ENCODE measurements at places on chromosomes 4 and X.

GRCh38 chr4:123562994-123563750 lies 166.6 kb downstream of the SPRY1 start:
- no peak for DNase-seq

- no peak for DNase-seq
These were observed 52.7 kb upstream of the TMPRSS11F start for GRCh38 chr4:68182382-68182820.

DNA sequence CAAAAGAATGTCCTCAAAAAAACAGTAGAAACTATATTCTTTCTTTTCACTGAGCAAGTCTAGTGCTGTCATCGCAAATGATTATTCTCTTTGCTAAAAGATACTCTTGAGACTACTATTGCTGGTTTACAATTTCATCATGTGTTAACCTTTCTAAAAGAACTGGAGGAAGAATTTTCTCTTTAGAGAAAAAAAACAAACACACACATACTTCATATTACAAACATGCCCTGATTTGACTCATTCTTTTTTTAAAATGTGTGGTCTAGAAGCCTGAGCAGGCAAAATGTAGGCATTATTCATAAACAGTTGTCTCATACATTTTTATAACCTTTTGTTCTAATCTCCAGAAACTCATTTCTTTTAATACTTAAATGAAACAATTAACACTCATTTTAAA lies 60.6 kb upstream of the FAT4 start:
- DNase-seq: no peak

DNA sequence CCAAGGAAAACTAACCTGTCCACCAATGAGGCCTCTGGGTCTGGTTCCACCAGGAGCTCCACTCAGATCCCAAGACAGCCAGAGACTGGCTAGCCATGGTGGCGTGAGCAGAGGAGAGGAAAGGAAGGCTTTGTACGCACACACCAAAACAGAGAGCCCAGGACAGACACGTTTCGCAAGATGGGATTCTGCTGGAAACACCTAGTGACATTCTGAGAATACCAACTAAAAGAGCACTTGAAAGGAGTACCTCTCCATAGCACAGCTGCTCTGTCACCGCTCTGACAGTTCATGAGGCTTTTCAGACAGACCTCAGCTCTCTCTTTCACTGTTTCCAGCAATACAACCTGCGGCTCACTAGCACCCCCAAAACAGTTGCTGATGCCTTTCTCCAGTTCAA lies 105.0 kb downstream of the SH3KBP1 start:
- DNase-seq: no peak

DNA sequence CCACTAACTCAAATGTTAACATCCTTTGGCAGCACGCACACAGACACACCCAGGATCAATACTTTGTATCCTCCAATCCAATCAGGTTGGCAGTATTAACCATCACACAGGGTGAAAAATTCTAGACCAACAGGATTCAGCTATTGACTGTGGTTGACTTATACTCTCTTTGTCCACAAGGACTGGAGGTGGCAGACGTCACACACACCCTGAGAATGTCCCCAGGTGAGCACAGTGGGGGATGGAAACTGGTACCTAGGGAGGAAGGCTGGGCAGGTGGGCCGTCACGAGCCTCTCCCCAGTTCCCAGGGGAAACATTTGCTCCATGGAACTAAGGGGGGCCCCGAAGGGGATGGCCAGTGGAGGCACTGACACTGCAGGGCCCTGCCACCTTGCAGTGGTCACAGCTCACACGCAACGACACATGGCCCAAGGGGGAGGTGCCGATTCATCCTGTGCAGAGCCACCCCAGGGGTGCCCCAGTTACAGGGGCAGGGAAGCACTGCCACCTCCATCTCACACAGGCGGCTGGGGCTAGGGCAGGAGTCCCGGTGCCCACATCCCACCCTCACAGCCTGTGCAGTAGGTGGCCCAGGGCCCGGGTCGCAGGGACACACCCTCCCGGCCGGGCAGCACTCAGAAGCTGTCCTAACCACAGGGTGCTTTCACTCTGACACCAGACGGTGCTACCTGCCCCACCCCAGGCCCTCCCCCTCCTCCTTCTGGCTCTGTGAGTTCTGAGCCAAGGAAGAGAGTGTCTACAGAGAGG lies 17.4 kb downstream of the ZFYVE28 start:
- no peak for DNase-seq

DNA sequence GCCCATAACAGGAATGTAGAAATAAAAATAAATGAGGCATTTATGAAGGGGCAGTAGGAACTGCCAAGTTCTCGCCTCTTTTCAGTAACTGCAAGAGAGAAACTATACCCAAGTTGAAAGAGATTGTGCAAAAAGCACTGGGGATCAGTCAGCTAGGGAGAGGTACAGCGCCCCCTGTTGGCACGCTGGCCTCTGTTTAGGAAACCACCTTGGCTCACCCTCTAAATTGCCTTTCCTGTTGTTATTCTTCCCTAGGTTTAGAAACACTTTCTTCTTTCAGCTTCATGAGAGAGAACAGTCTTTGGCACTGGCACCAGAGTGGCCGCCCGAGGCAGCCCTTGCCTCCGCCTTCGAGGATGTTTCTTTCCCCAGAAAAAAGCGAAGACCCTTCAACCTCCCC lies 348.5 kb downstream of the MID1IP1 start:
- DNase-seq: peak; percentile 46

- DNase-seq: peak; percentile 19
These were observed 164.7 kb downstream of the DCLK2 start for GRCh38 chr4:150242820-150243458.

DNA sequence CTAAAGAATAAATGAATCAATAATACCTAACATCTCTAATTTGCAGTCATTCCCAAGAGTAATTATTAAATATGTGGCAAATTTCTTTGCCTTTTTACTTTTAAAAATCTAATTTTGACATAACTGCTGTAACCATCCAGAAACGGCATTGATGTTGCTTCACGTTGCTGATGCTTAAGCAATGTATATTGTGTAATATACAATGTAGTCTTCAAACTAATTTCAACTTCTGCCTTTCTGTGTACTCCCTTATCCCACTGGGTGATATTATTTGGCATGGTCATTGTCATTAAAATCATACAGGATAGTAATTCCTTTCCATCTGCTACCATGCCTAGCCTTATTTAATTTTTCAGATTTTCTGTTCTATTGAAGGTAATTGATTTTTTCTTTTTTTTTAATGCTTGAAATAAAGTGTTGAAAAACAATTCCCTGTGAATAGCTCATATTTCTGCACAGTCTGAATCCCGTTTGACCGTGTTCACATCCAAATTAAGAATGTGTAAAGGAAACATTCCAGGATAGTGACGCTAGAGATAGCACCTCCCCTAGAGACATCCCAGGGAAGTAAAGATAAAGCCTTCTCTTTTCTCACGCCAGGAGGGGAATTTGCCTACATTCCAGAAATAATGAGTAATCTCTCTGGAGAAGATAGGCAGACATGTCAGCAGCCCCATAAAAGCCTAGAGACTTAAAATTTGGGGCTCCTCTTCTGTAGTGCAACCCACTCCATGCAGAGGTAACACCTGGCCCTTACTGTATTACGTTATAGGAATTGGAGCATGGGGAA lies 8.6 kb downstream of the FAM200B start:
- no peak for DNase-seq

DNA sequence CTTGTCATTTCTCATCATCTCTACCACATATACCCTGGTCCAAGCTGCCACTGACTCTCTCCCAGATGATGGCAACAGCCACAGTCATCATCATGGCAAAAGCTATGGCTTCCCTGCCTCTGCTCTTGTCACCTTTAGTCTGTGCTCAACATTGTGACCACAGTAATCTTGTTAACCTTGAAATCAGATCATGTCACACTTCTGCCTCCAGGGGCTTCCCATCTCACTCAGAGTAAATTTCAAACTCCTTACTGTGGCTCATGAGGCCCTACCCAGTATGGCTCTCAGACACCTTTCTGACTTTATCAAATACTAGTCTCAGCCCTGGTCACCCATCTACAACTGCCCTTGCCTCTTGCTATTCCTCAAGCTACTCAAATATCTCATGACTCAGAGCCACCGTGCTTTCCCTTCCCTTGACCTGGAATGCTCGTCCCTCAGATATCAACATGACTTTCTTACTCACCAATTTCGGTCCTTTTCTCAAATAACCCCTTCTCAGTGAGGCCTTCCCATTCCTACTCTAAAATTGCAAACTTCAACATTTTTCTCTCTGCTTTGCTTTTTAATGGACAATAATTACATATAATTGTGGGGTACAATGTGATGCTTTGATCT lies 41.1 kb upstream of the STIM2 start:
- DNase-seq: no peak

DNA sequence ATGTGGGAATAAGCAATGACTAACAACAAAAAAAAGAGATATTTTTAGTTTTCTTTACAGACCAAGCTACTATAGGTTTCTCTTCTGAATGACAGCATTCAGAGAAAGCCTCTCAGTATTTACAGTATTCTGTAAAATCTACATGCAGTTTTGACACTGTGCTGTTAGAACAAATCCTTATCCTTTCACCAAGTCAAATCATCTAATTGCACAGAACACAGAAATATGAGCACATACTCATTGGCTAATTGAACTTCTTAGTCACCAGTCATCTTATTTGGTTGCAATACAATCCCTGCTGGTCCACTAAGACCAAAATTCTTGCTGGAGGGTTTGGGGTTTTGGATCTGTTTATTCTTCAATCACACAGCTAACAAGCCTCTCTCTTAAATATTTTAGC lies 5.7 kb downstream of the ACOT9 start:
- no peak for DNase-seq

DNA sequence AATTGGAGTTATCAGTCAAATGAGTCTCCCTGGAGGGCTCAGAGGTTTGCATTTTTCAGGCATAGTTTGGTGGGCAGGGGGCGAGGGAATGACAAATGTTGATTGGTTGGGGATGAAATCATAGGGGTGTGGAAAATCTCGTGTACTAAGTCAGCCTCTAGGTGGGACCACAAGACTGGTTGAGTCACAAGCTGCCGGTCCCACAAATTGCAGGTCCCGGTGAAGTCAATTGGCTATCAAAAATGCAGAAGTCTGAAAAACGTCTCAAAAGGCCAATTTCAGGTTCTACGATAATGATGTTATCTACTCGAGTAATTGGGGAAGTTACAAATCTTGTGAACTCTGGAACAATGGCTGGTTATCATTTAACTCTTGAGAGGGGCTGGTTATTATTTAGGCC lies 98.8 kb upstream of the DHX15 start:
- no peak for DNase-seq

DNA sequence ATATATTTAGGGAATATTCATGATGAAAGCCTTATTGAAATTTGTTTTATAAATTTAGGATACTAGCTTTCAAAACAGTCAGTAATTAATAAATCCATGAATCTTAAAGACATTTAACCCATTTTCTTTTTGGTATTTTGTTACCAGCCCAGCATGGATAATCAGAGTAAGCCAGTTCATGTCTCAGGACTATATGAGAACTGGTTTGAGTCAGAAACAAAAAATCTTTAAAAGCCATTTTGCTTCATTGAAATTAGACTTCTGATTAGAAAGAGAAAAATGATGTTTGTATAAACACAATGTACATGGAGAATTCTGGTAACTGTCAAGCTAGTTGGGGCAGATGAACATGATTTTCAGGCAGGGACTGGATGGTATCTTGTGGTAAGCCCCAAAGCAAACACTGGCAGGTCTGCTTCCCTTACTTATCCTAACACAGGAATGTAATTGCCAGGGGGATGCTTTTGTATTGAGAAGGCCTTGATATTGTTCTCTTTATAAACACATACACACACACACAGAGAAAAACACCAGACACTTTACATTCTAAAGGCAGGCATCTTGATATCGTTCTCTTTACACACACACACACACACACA lies 9.4 kb downstream of the ARHGAP10 start:
- no peak for DNase-seq

DNA sequence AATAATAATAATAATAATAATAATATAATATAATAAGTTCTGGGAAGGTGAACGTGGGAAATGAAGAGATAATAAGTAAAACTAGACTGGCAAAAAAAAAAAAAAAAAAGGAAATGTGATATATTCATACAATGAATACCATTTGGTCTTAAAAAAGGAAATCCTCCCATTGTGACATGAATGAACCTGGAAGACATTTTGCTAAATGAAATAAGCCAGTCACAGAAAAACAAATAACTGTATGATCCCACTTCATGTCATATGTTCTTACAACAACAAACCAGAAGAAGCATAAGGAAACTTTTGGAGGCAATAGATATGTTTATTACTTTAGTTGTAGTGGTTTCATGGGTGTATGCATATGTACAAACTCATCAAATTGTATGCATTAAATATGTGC lies 63.1 kb downstream of the ATP11C start:
- DNase-seq: no peak

GRCh38 chr4:91099666-91100065 lies 972.5 kb downstream of the CCSER1 start:
- DNase-seq: no peak

DNA sequence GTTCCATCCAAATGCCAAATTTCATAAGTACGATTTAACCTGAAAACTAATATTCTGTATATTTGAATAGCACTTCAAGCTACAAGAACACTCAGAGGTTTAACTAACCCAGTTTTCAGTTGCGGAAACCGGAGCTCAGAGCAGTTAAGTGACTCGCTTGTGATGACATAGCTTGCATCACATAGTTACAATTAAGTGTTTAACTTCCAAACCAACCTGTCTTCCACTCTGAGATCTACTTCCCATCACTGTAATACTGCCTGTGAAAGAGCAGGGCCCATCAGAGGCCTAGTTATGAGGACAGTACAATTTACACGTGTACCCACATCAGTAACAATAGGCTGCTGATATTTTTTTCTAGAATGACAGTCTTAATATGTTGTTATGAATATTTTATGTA lies 120.3 kb downstream of the MAD2L1 start:
- DNase-seq: no peak

DNA sequence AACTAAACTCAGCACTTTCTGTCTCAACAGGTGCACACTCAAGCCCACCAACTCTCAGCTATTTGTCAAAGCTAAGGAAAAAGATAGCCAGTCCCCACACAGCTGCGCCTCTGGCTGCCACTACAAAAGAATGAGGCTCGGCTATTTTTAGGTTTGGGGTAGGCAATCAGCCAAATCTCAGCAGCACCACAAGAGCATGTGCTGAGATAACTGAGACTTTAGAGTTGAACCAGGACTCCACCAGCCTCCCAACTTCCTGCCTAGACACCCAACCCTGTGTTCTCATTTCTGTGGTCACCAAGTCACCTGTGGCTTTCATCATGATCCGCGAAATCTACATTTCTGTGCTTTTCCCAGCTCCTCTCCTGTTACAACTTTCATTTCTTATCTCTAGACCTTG lies 28.0 kb downstream of the DMD start:
- DNase-seq: no peak

DNA sequence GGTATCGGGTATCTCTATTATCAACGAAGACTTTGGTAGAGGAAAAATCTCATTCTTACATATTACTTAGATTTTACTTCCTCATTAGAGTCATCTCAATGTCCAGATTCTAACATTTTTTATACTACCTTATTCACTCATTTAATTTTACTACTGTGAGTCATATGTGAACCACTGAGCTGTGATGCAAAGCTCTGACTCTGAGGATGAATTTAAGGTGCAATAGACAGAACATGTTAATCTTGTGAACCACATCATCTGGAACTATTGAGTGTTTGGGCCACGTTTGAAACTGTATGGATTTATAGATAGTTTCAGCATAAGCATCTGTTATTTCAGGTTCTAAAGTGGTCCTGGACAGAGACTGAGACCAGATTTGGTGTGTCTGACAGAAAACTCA lies 78.4 kb downstream of the PWWP3B start:
- DNase-seq: no peak

- peak; percentile 66 for DNase-seq
These were observed 126.9 kb upstream of the GPRIN3 start for GRCh38 chr4:89434364-89434988.

- no peak for DNase-seq
These were observed 2.8 kb downstream of the TMEM271 start for GRCh38 chr4:573122-573892.

- DNase-seq: no peak
These were observed 12.4 kb downstream of the DDIT4L start for GRCh38 chr4:100177855-100178254.
